NCI-H524 treated with DMSO at 0.1 percent for 48 hours (cell line): ENCODE measurements at places on chromosomes 2 and 18.

GRCh38 chr2:210503001-210503623 lies 26.6 kb upstream of the LANCL1 start:
- no peak for DNase-seq

DNA sequence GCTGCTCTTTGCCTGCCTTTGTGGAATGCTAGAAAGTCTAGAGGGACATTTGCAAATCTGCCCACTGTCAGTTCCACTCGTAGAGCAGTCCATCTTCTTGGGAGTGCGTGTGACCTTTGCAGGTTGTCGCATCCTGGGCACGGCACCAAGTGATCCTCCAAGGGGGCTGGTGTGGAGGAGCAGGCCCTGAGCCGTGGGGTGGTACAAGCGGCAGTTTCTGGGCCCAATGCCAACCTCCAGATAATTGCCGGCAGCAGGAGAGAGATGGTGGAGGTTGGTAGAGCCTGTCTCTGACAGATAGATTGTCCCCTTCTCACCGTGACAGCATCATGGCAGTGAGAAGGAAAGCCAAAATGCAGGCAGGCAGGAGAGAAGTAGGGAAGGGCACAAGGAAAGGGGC lies 150.7 kb upstream of the SLC14A2 start:
- DNase-seq = no peak

- DNase-seq = no peak
These were observed 245.3 kb downstream of the TFCP2L1 start for GRCh38 chr2:121039679-121040078.

GRCh38 chr18:58569490-58569911 lies 59.4 kb downstream of the ALPK2 start:
- DNase-seq = no peak

- DNase-seq = no peak
These were observed 42.9 kb upstream of the EPG5 start for GRCh38 chr18:46010050-46010449.
